ENCODE measurements at places on chromosomes 6 and 20.

- DNase-seq = no peak
Measured at GRCh38 chr6:35665573-35665972, 23.1 kb downstream of the FKBP5 start.

DNA sequence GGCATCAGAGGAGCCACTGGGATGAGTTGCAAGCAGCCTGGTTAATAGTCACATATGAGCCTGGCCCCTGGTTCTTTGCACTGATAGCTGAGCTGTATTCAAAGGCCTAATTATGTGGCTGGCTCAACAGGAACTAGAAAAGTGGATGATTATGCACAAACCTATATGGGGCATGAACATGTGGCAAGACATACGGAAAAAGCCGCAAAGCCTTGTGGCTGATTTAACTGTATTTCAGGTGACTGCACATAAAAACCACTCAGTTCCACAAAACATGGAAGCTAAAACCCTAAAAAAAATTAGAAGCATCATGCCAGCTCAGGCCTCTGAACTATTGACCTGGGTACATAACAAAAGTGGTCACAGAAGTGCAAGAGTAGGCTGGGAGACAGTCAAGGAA, 13.0 kb upstream of the MUC22 start:
- no peak for DNase-seq

- no peak for DNase-seq
Measured at GRCh38 chr6:25089442-25089841, 153.7 kb upstream of the RIPOR2 start.

DNA sequence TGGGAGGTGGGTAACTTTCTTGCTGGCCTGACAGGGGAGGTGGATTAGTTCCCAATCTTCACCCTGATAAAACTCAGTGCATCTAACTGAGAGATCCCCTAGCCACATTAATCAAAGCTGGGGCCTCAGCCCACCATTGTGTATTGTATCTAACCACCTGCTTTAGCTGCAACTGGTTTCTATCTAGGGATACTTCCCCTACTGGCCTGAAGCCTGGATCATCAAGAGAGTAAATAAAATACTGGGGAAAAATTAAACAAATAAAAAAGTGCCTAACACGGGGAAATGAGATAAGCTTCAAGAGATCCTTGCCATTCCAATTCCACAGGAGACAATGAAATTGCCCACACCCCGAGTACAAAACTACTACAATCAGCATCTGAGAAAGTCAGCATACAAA, 149.4 kb downstream of the INSM1 start:
- no peak for DNase-seq

DNA sequence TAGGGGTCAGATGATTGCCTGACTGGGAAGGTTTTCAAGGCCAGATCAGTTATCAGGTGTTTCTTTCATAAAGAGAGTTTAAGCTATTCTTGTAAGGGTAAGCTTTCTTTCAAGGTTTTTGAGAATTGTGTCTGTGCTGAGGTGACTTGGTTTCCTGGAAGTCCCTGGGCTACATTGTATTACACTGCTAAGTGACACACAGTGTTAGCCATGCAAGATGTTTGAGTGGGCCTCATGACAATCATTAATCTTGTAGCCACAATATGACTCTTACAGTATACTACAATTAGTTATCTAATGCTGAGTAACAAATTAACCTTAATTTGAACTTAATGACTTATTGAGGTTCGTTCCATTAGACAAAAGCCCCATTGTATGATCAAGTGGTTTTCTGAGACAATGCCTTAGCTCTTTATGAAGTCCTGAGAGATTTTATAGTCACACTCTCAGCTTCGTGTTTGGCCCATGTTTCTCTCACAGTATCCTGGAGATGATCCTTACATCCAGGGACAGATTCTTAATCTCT, 186.7 kb downstream of the RPS12 start:
- no peak for DNase-seq

- DNase-seq = no peak
Measured at GRCh38 chr6:40315060-40315459, 272.1 kb downstream of the LRFN2 start.

- DNase-seq = no peak
Measured at GRCh38 chr6:63269470-63269869, 50.3 kb downstream of the LGSN start.

DNA sequence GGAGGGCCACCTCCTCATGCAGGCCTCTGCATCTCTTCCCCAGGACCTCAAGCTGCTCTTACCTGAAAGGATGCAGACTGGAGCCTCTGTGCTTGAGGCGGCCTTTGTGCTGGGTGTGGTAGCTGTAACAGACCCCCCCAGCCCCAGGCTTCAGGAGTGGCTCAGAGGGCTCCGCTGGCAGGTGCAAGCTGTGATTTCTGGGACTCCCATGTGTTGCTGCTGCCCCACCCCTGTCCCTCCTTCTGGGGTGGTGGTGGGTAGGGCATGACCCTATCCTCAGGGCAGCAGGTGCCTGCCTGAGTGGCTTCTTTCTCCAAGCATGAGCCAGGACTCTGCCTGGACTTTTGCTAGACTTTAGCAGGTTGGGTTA, 121.2 kb downstream of the SULF2 start:
- DNase-seq = no peak

GRCh38 chr6:165800337-165800736, 137.3 kb upstream of the PDE10A start:
- peak; percentile 12 for DNase-seq

- peak; percentile 21 for DNase-seq
Measured at GRCh38 chr20:57947421-57948179, 237.8 kb upstream of the PMEPA1 start.

- DNase-seq = no peak
Measured at GRCh38 chr6:38166411-38167240, 347.1 kb downstream of the ZFAND3 start.

GRCh38 chr20:25148181-25148981, 47.1 kb upstream of the ENTPD6 start:
- peak; percentile 60 for DNase-seq

DNA sequence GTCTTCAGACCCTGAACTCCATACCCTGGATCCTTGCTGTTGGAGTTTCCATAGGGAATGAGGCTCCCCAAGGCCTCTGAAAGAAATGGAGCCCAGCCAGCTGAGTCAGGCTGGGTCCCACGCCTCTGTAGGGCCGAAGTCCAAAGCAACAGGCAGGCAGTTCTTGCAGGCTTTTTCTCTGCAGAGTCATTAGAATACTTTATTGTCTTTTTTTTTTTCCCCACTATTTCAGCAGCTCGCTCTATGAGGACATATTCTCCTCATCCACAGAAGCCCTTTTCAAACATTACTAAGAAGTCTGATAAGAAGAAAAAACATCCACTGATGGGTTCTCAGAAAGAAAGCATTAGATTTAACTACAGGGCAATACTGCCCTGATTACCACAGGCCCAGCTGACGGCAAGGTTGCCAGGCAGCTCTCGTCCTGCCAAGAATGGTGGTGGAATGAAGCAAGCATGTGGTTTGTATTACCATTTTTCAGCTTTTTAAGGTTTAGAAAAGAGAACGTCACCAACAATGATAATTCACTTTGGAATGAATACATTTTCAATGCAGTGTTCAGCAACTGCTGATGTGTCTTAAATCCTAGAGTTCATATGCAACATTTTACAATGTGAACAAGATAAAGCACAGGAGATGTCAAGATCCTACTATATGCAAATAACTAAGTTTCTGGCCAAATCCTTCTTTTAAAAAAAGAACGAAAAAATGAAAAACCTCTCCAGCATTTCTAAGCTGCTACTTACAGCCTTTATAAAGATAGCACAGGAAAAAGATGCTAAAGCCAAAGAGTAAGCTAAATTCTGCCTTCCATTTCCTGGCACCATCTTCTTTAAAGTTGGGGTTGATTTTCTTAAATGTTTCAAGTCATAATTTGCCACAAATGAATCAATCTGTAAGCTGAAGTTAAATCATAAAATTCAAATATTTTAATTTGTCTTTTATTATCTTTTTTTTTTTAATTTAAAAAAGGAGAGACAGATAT, 223.6 kb upstream of the CITED2 start:
- DNase-seq = peak; percentile 100

DNA sequence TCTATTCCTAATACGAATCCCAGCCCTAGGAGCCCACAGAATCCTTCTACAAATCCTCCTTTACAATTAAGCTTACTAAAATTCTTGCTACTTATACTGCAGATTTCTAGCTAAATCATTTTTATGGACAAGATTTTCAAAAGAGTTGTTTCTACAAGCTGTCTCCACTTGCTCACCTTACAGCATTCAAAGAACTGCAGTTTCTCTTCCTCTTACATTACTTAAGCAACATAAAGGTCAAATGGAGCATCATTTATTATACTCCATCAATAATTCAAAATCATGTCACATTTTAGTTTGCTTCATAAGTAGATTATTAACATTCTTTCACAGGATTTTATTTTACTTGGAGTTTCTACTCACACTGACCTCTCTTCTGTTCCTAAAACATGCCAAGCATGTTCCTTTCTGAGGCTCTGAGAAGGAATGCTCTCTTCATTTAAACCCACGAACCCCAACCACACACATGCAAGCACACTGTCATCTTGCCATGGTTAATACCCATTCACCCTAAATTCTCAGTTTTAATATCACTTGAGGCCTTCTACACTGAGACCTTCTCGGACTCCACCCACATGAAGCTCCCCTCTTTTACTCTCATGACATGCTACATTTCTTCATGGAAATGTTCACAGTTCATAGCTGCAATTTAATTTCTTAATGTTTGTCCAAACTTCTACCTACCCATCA, 388.2 kb downstream of the TBC1D32 start:
- no peak for DNase-seq

DNA sequence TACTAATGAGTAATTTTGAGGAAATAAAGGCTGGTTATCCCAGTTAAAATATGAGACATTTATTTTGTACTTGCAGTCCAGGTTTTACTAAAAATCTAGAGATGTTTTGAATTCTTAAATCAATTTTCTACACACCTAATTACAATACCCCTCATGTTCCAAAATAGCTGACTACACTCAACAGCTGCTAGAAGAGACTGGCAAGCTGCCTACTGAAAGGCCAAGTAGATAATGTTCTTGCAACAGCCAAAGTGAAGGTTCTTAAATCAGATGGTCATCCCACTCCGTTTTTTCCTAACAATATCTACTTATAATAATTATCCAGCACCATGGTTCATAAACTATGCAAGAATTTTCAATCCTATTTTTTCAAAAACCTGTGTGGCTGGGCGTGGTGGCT, 69.0 kb downstream of the DTNBP1 start:
- peak; percentile 71 for DNase-seq

GRCh38 chr6:113634352-113635163, 222.6 kb upstream of the MARCKS start:
- DNase-seq = peak; percentile 80

- no peak for DNase-seq
Measured at GRCh38 chr6:13998356-13998755, 73.6 kb downstream of the RNF182 start.

GRCh38 chr6:27599859-27600532, 127.1 kb upstream of the ZNF184 start:
- no peak for DNase-seq

DNA sequence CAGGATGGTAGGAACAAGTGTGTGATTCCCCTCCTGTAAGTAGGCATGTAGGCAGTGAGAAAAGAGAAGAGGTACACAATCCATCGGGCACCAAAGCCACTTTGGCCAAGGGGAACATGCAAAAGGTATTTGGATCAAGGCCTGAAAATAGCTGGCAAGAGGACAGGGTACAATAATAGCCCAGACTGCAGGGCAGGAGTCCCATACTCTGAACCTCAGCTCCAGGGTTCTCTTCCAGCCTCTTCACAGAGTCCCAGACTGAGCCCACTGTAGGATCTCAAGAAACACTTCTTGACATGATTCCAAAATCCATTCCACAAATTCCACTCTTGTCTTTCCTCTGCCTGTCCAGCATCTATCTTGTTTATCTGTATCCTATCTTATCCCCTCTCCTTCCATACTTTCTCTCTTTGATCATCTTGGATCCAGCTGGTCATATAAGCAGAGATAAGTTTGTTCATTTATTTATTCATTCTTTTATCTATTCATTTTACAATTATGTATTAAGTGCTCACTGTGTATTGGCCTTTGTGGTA, 19.7 kb downstream of the ACSS2 start:
- peak; percentile 67 for DNase-seq

GRCh38 chr20:34951252-34951651, 4.4 kb downstream of the GSS start:
- DNase-seq = no peak

- peak; percentile 43 for DNase-seq
Measured at GRCh38 chr6:3484192-3484591, 27.3 kb upstream of the SLC22A23 start.

- peak; percentile 62 for DNase-seq
Measured at GRCh38 chr6:16322666-16323312, 84.4 kb downstream of the GMPR start.

DNA sequence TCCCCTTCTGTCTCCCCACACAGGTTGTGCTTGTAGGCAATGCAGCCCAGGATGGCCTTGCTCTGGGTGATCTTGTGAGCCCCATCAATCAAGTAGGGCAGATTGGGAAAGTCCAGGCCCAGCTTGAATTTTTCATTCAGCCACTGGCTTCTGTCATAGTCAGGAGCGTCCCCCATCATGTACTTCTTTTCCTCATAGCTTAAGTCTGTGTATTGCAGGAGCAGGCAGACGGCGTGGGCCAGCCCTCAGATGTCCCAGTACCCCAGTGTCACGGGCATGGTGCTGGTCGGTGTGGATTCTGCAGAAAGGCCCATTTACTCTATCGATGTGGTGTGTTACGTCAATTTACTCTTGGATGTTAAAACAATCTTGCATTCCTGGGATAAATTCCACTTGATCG, 40.1 kb upstream of the SLC16A10 start:
- no peak for DNase-seq

DNA sequence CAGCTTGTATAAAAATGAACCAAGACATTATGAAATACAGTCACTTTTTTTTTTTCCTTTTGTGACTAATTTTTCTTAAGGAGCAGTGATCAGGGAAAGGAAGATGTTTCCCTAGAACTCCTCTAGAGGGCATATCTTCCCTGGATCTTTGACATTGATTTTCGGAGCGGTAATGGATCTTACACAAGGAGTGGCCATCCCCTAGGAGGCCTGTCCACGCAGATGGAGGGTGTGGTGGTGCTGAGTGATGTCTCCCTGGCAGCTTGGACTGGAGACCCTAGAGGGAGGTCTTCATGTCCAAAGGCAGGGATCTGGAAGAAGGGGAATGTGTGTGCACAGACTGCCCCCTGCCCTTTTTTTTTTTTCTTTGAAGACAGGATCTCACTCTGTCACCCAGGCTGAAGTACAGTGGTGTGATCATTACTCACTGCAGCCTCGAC, 7.0 kb upstream of the KIFC1 start:
- peak; percentile 87 for DNase-seq

DNA sequence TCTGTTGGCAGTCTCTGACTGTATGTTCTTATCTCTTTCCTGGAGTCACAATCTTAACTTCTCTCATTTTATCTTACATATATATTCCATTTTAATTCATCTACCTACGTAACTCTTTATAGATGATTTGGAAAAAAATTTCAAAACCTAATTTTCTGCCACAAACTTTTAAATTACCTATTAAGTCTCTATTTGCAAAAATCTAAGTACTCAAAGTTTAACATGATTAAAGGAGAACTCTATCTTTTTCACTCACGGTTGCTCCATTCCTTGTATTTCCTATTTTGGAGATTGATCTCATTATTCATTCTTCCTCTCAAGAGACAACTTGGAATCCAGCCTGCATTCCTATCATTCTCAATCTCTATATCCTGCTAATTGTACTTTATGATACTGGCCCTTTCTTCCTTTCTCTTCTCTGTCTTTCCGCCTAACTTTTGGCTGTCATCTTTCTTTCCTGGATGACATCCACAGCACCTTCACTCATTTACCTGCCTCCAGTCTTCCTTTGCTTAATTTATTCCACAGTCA, 1071.1 kb upstream of the CITED2 start:
- peak; percentile 84 for DNase-seq

Data from fibroblast of the aortic adventitia (primary cell).